ENCODE measurements at places on chromosomes 7 and 10.
A peak's percentile ranks its signal among the peaks of the same experiment; 100 is the strongest.

- no peak for DNase-seq
Observed at GRCh38 chr10:106504536-106504935, 660.0 kb downstream of the SORCS1 start.

- DNase-seq: peak; percentile 5
Observed at GRCh38 chr7:123769371-123769770, 20.6 kb upstream of the WASL start.

DNA sequence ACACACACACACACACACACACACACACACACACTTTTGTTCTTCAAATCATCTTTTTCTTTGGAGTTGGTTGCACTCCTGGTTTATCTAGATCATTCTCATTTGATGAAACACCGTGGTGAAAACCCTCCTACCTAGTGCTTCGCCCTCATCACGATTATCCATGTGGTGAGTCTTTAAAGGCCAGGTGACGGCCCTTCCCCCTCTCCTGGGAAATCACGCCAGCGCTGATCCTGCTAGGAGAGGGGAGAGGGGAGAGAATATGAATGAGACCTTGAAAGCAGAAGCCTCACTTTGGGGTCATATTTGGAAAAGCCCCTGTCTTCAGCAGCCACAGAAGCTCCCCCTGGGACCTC lies 103.9 kb upstream of the LRRC4 start:
- DNase-seq: no peak

- peak; percentile 90 for DNase-seq
Observed at GRCh38 chr7:93327006-93327633, 95.0 kb downstream of the VPS50 start.

DNA sequence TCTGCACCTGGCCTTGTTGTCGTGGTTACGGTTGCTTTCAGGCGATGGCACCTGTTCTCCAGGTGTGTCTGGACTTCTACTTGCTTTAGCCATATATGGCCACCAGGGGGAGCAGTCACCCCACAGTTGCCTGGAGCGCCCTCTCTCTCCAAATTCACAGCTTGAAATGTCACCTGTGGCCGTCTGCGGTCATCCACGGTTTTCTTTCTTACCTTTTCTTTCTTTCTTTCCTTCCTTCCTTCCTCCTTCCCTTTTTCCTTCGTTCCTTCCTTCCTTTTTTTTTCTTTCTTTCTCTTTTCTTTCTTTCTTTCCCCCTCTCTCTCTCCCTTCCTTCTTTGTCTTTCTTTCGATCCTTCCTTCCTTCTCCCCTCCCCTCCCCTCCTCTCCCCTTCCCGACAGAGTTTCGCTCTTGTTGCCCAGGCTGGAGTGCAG lies 150.5 kb upstream of the VKORC1L1 start:
- peak; percentile 11 for DNase-seq
